T-cell (primary cell): ENCODE measurements at places on chromosomes 7 and 10. TPM values are rescaled to one million over a fixed set of nuclear protein-coding genes. Genes with fewer than 3 reads are reported as not detected.

DNA sequence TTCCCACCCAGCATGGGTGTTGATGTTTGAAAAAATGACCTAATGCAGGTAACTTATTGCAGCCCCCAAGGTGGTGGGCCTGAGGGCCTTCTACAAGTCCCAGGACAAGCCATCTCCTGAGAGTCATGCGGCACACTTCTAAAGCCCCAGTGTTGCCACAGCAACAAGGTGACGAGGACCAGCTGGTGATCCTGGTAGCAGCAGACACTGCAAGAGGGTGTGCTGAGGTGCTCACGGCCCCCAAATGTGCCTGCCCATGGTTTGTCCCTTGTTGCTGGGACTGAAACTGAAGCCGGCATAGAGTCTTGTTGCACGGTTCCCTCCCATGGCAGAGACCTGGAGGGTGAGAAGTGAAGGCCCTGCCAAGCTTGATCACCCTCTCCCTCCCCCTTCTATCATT lies 333.2 kb upstream of the MGMT start:
- no peaks in the 10 kb centered on the region for H3K27me3 ChIP-seq
- H3K4me3 ChIP-seq, result no peak overlapping the region
- H3K4me1 ChIP-seq, result no peaks in the 10 kb centered on the region
- H3K36me3 ChIP-seq, result no peaks in the 10 kb centered on the region
- H3K27ac ChIP-seq, result no peak overlapping the region

DNA sequence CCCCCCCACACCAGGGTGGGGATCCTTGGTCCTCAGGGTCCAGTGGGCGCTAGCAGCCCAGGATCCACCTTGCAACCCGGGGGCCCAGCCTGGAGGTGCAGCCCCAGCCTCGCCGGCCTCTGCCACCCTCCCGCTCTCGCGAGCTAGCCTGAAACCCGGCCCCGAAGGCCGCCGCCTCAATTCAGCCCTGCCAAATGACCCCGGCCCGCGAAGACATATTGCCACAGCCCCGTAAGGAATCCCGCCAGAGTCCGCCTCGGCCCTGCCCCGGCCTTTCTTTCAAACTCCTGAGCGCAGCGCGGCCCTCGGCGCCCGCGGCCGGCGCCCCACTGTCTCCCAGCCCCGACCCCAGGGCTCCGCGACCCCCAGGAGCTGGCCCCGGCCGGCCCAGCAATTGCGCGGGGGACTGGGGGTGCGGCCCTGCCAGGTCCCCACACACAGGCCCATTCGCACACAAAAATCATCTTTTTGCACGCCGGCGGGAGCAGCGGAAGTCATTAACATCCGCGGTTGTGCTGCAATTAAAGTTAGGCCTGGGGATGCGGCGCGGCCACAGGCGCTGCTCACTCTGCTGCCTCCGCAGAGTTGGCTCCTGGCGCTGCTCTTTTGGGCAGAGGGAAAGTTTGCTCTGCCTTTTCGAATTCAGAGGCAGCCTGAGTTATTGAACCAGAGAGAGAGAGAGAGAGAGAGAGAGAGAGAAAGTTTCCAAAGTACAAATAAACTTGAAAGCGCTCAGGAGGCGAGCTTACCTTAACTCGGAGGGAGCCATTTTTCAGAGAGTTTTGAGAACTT lies 4.0 kb downstream of the HOXA5 start:
- peaks cover 16% of the 10 kb centered on the region for H3K4me1 ChIP-seq
- DNase-seq, result no peak

- no peak overlapping the region for H3K27ac ChIP-seq
- no peak for DNase-seq
- no peaks in the 10 kb centered on the region for H3K36me3 ChIP-seq
- H3K27me3 ChIP-seq, result no peaks in the 10 kb centered on the region
These were observed 9.9 kb downstream of the EPDR1 start for GRCh38 chr7:37930226-37930948.

The WDFY4 gene
- 2.6 TPM for total RNA-seq

The ASB10 gene
- not detected for total RNA-seq
